ENCODE measurements at places on chromosomes 2 and 18.

DNA sequence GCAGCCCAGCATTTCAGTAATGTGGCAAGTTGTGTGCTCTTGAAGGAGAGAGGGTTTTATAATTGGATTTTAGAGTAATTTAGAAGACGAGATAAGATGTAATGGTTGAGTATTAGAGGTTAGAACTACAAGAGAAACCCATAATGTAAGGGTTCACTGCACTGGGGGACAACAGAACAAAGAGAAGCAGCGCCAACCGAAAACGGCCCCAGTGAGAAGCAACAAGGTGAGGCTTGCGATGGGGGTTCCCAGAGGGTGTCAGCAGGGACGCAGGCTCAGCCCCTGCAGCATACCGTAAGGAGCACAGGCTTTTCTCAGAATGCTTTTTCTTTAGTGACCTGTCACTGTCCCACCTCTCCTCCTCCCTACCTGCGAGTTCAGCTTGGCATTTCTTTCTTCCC is 183.9 kb upstream of the ETAA1 start:
- DNase-seq = no peak
- no peaks in the 10 kb centered on the region for H3K4me1 ChIP-seq
- no peak overlapping the region for H3K4me3 ChIP-seq
- H3K27me3 ChIP-seq = no peaks in the 10 kb centered on the region
- no peak overlapping the region for H3K27ac ChIP-seq

- DNase-seq = no peak
- no peak overlapping the region for H3K4me3 ChIP-seq
- no peaks in the 10 kb centered on the region for H3K4me1 ChIP-seq
- H3K27ac ChIP-seq = no peak overlapping the region
- peaks cover 77% of the 10 kb centered on the region for H3K27me3 ChIP-seq
Measured at GRCh38 chr2:240786871-240787311, 33.1 kb downstream of the KIF1A start.

- H3K4me1 ChIP-seq = no peaks in the 10 kb centered on the region
- H3K27me3 ChIP-seq = no peaks in the 10 kb centered on the region
- no peak overlapping the region for H3K4me3 ChIP-seq
- H3K36me3 ChIP-seq = no peaks in the 10 kb centered on the region
- H3K27ac ChIP-seq = no peak overlapping the region
Measured at GRCh38 chr2:107137706-107138105, 251.7 kb upstream of the ST6GAL2 start.

GRCh38 chr2:205496772-205497171 is 185.5 kb upstream of the NRP2 start:
- H3K36me3 ChIP-seq = peaks cover 15% of the 10 kb centered on the region
- DNase-seq = no peak
- H3K4me1 ChIP-seq = no peaks in the 10 kb centered on the region
- H3K4me3 ChIP-seq = no peak overlapping the region
- no peaks in the 10 kb centered on the region for H3K27me3 ChIP-seq

DNA sequence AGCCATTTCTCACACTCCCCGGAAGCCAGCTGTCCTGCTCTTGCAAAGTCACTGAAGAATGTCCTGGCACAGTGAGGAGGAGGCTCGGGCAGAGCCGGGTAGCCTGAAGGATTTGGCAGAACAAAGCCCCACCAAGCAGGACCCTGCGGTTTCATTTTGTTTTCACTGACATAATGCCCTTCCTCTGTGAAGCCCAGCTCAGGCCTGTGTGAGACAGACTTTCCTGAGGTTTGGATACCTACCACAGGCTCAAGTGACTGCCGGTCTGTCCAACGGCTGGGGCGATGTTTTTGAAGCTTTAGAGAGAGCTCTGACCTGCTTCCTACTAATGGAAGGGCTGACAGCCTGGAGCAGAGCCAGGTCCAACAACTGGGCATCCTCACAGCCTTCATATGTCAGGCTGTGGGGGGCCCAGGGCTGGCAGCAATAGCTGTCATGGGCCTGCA is 99.8 kb upstream of the FZD7 start:
- no peaks in the 10 kb centered on the region for H3K27me3 ChIP-seq
- H3K36me3 ChIP-seq = no peaks in the 10 kb centered on the region
- peak overlapping the region; percentile 9 for H3K27ac ChIP-seq
- H3K4me3 ChIP-seq = no peak overlapping the region

- no peaks in the 10 kb centered on the region for H3K4me1 ChIP-seq
- no peak overlapping the region for H3K27ac ChIP-seq
- H3K27me3 ChIP-seq = no peaks in the 10 kb centered on the region
- no peak for DNase-seq
- no peaks in the 10 kb centered on the region for H3K36me3 ChIP-seq
- no peak overlapping the region for H3K4me3 ChIP-seq
Measured at GRCh38 chr2:224436634-224437033, 34.7 kb upstream of the FAM124B start.

DNA sequence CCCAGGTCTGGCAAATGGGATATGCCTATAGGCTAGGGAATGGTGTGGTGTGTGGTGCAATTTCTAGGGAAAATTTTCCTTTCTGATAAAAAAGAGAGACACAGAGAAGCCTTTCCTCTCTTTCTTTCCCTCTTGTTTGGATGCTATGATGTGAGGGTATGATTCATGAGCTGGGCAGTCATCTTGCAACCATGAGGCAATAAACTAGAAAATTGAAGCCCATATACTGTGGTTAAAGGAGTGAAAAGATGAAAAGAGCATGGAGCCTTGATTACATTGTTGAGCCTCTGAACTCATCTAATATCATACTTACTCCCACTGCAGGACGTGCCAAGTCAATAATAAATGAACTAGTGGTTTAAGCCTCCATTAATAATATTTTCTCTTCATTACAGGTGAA is 215.6 kb downstream of the HAUS1 start:
- no peaks in the 10 kb centered on the region for H3K27me3 ChIP-seq
- H3K4me1 ChIP-seq = no peaks in the 10 kb centered on the region
- no peak overlapping the region for H3K27ac ChIP-seq
- no peak overlapping the region for H3K4me3 ChIP-seq
- DNase-seq = no peak

DNA sequence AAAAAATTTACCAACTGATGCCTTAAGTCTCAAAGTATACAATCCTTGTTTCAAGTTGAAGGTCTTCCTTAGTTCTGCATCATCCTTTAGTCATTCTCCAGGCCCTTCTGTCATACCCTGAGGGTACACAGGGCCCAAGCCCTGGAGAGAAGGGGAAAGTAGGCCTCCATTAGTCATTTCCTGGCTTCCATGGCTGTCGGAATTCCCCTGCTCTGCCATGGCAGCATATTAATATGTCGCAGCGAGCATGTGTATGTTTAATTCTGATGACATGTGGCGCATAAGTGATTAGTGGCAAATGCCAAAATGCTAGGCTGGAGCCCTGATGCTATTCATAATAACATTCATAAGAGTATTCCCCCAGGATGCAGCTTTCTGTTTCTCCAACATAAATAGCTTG is 22.1 kb downstream of the GPR39 start:
- no peak for DNase-seq
- H3K4me3 ChIP-seq = no peak overlapping the region
- H3K27me3 ChIP-seq = no peaks in the 10 kb centered on the region
- no peak overlapping the region for H3K27ac ChIP-seq
- H3K4me1 ChIP-seq = no peaks in the 10 kb centered on the region
- H3K36me3 ChIP-seq = no peaks in the 10 kb centered on the region

- no peak for DNase-seq
- H3K27me3 ChIP-seq = no peaks in the 10 kb centered on the region
- no peak overlapping the region for H3K4me3 ChIP-seq
- H3K4me1 ChIP-seq = no peaks in the 10 kb centered on the region
Measured at GRCh38 chr2:98746426-98746825, 15.5 kb upstream of the MGAT4A start.

- H3K36me3 ChIP-seq = no peaks in the 10 kb centered on the region
- no peak overlapping the region for H3K4me3 ChIP-seq
- DNase-seq = no peak
- no peaks in the 10 kb centered on the region for H3K27me3 ChIP-seq
- no peak overlapping the region for H3K27ac ChIP-seq
Measured at GRCh38 chr2:23260621-23261020, 124.4 kb upstream of the KLHL29 start.

GRCh38 chr2:73103018-73103542 is 9.7 kb downstream of the RAB11FIP5 start:
- no peak overlapping the region for H3K27ac ChIP-seq
- H3K36me3 ChIP-seq = no peaks in the 10 kb centered on the region
- H3K4me1 ChIP-seq = no peaks in the 10 kb centered on the region
- no peaks in the 10 kb centered on the region for H3K27me3 ChIP-seq
- H3K4me3 ChIP-seq = no peak overlapping the region
- DNase-seq = no peak

GRCh38 chr18:49819823-49820671 is 6.7 kb upstream of the ACAA2 start:
- no peak overlapping the region for H3K4me3 ChIP-seq
- H3K27ac ChIP-seq = no peak overlapping the region
- no peaks in the 10 kb centered on the region for H3K36me3 ChIP-seq
- no peaks in the 10 kb centered on the region for H3K4me1 ChIP-seq
- no peak for DNase-seq

DNA sequence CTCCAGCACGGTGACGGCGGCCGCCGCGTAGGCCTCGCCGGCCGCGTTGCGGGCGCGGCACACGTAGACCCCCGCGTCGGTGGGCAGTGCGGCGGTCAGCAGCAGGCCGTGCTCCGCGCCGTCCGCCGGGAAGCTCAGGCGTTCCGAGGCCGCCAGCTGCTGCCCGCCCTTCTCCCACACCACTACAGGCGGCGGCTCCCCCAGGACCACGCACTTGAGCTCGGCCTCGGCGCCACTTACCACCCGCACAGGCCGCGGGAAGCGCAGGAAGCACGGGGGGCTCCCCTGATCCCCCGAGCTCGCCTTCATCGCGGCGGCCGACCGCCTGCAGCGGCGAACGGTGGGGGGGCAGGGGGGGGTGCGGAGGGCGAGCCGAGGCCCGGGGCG is 422 bp downstream of the OBSL1 start:
- H3K4me3 ChIP-seq = peak overlapping the region; percentile 62
- H3K27me3 ChIP-seq = peaks cover 10% of the 10 kb centered on the region
- H3K27ac ChIP-seq = peak overlapping the region; percentile 87
- no peak for DNase-seq
- peaks cover 22% of the 10 kb centered on the region for H3K4me1 ChIP-seq

- peaks cover 43% of the 10 kb centered on the region for H3K36me3 ChIP-seq
- H3K27ac ChIP-seq = no peak overlapping the region
- no peaks in the 10 kb centered on the region for H3K4me1 ChIP-seq
- no peaks in the 10 kb centered on the region for H3K27me3 ChIP-seq
- DNase-seq = no peak
Measured at GRCh38 chr2:30259827-30260679, 28.7 kb downstream of the LBH start.

GRCh38 chr18:68267583-68267982 is 447.3 kb downstream of the TMX3 start:
- H3K4me1 ChIP-seq = no peaks in the 10 kb centered on the region
- H3K27me3 ChIP-seq = no peaks in the 10 kb centered on the region
- no peak overlapping the region for H3K4me3 ChIP-seq
- DNase-seq = no peak

GRCh38 chr2:201854841-201855240 is 48.5 kb downstream of the CDK15 start:
- DNase-seq = no peak
- H3K27ac ChIP-seq = no peak overlapping the region
- no peaks in the 10 kb centered on the region for H3K27me3 ChIP-seq
- no peaks in the 10 kb centered on the region for H3K4me1 ChIP-seq
- no peaks in the 10 kb centered on the region for H3K36me3 ChIP-seq

DNA sequence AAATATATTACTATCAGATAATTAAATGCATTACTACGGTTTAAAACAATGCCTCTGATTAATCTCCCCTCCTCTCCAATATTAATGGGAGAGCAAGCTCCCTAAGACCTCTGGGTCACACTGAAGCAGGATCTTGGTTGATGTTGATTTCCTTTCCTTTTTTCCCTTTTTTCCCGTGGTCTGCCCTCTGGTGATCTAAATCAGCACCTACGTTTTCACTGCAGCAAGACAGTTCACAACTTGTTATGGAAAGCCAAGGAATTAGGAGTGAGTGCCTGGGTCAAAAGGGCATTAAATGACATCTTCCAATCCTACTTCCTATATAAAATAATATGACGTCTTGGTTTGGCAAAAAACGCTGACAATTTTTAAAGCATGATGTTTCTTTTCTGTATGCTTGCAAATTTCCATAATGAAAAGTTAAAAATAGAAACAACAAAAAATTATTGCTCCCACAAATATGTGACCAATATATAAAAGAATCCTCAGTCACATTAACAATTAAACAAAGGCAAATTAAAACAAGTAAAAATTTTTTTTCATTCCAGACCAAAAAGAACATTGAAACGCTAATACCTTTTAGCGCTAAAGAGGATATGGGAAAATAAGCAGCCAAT is 7.9 kb upstream of the CFAP36 start:
- no peaks in the 10 kb centered on the region for H3K27me3 ChIP-seq
- no peak for DNase-seq
- H3K27ac ChIP-seq = no peak overlapping the region
- H3K4me3 ChIP-seq = no peak overlapping the region

DNA sequence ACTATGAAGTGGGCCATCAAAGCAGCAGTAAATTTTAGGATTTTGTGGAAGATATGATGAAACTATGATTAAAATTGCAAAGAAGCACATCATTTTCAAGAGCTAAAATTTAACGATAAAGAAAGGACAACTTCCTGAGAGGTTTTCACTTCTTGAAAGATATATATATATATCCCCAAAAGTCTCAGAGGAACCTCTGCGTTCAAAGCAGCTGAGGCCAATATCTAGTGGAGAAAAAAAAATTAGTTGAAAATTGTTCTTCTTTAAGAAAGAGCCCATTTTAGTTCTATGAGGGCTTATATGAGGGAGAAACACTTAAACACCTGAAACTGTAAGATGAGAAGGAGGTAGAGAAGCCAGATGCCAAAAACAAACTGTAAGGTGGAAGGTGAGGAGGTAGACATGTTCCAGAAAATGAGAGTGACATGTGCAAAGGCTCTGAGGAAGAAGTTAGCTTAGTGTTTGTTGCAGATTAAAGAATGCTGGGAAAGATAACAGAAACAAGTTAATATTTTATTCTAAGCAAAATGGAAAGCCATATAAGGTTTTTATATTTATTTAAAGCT is 72.9 kb upstream of the VRK2 start:
- DNase-seq = no peak
- H3K36me3 ChIP-seq = no peaks in the 10 kb centered on the region
- H3K4me3 ChIP-seq = no peak overlapping the region
- H3K27me3 ChIP-seq = no peaks in the 10 kb centered on the region
- no peaks in the 10 kb centered on the region for H3K4me1 ChIP-seq

DNA sequence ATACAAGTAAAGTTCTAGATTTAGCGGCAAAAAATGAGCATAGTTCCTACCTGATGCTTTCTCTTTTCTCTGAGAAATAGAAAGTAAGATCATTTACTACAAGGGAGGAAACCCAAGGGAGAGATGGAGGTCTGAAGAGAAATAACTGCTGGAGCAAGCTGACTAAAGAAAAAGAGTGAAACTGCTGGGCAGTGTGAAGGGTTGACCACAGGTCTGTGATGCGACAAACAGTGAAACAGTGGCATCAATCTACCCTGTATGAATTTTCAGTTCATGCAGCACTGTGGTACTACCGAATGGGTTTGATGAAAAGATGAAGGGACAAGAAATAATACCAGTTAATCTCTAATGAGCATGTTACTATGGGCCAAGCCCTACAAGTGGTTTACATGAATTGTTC is 52.2 kb downstream of the CUL3 start:
- H3K4me1 ChIP-seq = no peaks in the 10 kb centered on the region
- H3K27ac ChIP-seq = no peak overlapping the region
- H3K36me3 ChIP-seq = no peaks in the 10 kb centered on the region
- no peaks in the 10 kb centered on the region for H3K27me3 ChIP-seq

GRCh38 chr18:76410660-76411417 is 84.2 kb downstream of the ZNF516 start:
- no peaks in the 10 kb centered on the region for H3K4me1 ChIP-seq
- no peaks in the 10 kb centered on the region for H3K36me3 ChIP-seq

- H3K4me1 ChIP-seq = no peaks in the 10 kb centered on the region
- H3K4me3 ChIP-seq = no peak overlapping the region
- no peak for DNase-seq
- H3K27ac ChIP-seq = no peak overlapping the region
- H3K36me3 ChIP-seq = no peaks in the 10 kb centered on the region
Measured at GRCh38 chr2:111029181-111029927, 91.4 kb upstream of the BCL2L11 start.

All from tibial artery (tissue), 4 donors.